ENCODE measurements at places on chromosomes 6 and 20.

- no peak for DNase-seq
Measured at GRCh38 chr6:18388271-18388670, 1.1 kb downstream of the RNF144B start.

DNA sequence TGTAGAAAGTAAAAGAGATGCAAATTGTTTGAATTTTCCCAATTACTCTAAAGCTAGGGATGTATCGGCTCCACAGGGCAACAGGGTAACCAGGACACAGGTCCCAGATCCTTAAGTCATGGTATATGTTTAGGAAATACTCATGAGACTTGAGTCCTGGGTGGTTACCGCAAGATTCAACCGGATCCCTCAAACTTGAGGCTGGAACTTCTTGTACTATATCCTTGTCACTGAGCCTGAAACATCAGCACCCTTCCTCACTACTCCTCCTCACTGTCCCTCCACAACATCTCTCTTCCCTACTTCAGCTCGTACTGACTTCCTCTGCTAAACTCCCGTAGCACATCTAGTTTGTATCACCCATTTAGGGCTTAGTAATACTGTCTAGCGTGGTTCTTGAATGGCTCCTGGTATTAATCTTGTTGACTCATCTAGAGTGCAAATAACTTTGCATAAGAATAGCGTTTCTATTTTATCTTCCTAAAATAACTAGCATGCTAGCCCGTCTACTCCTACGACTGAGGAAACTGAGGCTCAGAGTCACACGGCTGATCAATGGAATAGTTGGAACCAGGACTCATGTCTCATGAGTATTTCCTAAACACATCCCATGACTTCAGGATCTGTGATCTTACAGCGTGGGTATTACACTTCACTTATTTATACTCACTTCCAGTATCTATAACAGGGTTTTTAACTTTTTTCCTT lies 72.1 kb downstream of the FILIP1 start:
- no peak for DNase-seq

DNA sequence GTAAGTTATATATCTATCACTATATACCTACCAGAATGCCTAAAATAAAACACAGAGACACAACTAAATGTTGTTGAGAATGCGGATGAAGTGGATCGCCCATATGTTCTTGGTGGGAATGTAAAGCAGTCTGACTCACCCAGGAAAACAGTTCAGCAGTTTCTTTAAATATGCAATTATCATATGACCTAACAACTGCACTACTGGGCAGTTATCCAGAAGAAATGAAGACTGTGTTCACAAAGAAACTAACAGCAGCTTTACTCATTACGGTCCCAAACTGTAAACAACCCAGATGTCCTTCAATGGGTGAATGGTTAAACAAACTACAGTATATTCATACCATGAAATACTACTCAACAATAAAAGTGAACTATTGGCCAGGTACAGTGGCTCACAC lies 14.3 kb upstream of the ZC3H12D start:
- no peak for DNase-seq

DNA sequence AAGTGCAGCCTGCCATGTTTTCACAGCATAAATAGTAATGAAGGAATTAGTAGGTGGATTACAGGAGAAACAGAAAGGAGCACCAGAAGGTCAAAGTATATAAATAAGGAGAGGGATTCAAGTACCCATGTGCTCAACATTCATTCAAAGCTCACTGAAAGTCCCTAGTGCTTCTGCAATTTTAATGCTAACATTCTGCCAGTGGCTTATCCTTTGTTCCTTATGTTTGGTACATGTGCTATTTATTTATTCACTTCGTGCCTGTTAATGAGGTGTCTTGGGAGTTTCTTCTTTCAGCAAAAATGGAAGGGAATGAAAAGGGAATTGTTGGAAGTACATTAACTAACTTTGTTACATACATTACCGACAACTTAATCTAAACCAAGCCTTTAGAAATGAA lies 105.7 kb downstream of the CRYBG1 start:
- no peak for DNase-seq

- no peak for DNase-seq
Measured at GRCh38 chr20:46396052-46396740, 10.2 kb downstream of the ELMO2 start.

- peak; percentile 74 for DNase-seq
Measured at GRCh38 chr20:62156592-62157386, 13.2 kb downstream of the SS18L1 start.

GRCh38 chr6:34916348-34916967 lies 27.4 kb downstream of the ANKS1A start:
- DNase-seq: no peak

GRCh38 chr6:127641905-127642304 lies 64.9 kb downstream of the C6orf58 start:
- DNase-seq: no peak

DNA sequence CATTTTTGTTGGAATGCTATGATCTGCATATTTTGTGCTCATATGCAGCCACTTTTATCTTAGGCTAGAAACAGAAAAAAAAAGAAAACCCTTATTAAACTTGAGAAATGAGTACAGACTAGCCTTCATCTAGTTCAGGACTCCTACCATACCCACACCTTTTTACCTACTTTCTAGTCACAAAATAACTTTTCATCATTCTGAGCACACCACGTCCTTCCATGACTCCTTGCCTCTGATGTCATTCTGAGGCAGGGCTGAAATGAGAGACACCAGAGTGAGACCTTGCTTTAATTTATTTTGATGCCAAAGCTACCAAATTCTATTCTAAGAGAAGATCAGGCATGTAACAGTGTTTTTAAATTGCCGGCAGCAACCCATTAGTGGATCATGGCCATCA lies 38.8 kb downstream of the SNX3 start:
- DNase-seq: no peak

- no peak for DNase-seq
Measured at GRCh38 chr20:12014736-12015135, 97.0 kb downstream of the BTBD3 start.

- no peak for DNase-seq
Measured at GRCh38 chr20:38604873-38605303, 3.3 kb downstream of the ARHGAP40 start.

GRCh38 chr6:134176264-134176975 lies 124.0 kb upstream of the SLC2A12 start:
- DNase-seq: peak; percentile 13

DNA sequence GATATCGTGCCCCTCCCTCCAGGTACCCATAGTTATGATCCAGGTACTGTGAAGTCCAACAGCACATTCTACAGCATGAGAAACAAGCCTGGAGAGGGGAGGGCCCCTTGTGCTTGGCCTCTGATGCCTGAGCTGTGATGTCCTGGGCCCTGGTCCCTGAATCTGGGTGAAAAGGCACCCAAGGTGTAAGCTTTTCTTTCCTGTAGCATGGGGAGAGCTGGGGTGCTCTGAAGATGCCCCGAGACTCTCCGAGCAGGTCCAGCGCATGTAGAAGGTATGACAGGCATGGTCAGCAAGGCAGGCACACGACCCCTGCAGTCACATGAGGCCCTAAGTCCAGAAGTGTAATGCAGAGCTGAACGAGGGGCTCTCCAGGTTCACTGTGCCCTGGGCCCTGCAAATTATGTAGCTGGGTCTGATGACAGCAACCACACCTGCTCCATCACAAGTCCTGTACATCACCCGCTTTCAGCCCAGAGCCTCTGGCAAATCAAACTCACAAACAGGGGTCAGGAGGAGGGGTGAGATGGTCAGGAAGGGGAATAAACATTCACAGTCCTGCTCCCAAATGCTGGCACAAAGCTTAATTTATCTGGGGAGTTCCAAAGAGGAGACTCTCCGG lies 1.8 kb upstream of the CTSZ start:
- no peak for DNase-seq

- DNase-seq: no peak
Measured at GRCh38 chr6:40887792-40888340, 151.2 kb downstream of the UNC5CL start.

GRCh38 chr6:40882323-40882997 lies 156.6 kb downstream of the UNC5CL start:
- no peak for DNase-seq

DNA sequence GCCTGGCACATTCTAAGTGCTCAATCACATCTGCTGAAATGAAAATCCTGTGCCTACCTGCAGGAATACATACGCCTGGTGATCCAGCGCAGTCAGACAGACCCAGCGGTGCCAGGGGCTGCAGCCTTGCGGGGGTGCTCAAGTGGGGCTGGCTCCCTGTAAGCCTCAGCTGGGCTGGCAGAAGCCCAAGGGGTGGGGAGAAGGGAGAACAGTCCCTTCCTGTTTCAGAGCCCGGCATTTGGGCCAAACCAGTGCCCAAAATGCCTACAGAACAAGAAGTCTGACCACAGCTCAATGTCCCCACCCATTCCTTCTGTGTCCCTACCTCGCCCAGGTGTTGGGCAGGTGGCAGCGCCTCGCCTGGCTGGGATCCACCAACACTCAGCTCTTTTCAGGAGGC lies 22.6 kb downstream of the KCNK15 start:
- no peak for DNase-seq

DNA sequence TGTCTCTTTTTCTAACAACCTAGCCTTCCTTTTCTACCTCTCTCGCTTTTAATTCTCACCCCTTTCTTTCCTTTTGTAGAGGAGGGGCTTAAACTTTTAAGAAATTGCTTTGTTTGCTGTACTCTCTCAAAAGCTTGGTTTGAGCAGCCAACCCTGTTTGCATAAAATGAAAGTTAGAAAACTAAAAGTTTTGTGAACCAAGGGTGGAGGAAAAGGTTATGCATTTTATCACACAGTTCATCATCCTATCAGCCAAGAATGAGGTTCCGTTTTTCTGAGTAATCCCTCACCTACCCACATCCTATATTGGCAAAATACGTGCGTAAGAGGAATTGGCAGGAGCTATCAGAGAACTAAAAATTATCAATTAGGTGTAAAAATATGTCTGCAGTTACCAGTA lies 42.8 kb upstream of the LOC128125822 start:
- no peak for DNase-seq

GRCh38 chr6:112911959-112912358 lies 564.8 kb downstream of the RFPL4B start:
- DNase-seq: no peak

DNA sequence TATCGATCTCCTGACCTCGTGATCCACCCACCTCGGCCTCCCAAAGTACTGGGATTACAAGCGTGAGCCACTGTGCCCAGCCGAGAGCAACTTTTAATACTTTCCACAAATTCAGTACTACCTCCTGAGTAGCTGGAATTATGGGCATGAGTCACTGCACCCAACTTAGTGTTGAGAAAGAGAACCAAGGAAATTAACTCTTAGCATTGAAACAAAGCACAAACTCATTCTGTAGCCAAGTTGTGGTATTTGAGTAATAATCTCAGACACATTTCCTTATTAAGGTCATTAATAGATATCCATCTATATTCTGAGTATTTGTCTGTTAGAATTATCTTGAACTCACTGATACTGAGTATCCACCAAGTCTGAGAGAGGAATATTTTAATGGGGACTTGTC lies 14.3 kb upstream of the ELOVL2 start:
- DNase-seq: no peak

DNA sequence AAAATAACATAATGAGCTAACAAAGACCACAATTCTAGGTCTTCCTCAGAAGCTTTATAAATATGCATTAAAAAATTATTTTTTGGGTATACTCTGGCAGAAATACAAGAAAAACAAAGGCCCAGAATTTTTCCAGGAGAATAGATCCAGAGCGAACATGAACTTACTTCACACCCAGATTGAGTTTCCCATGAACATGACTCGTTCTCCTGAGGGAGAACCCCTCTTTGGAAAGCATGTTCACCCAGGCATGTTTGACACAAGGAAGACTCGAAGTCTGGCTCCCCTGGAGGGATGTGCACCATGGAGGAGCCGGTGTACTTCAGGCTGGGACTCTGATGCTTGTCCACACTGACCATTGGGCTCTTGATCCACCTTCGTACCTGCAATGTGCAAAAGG lies 56.1 kb downstream of the SGK1 start:
- DNase-seq: no peak

DNA sequence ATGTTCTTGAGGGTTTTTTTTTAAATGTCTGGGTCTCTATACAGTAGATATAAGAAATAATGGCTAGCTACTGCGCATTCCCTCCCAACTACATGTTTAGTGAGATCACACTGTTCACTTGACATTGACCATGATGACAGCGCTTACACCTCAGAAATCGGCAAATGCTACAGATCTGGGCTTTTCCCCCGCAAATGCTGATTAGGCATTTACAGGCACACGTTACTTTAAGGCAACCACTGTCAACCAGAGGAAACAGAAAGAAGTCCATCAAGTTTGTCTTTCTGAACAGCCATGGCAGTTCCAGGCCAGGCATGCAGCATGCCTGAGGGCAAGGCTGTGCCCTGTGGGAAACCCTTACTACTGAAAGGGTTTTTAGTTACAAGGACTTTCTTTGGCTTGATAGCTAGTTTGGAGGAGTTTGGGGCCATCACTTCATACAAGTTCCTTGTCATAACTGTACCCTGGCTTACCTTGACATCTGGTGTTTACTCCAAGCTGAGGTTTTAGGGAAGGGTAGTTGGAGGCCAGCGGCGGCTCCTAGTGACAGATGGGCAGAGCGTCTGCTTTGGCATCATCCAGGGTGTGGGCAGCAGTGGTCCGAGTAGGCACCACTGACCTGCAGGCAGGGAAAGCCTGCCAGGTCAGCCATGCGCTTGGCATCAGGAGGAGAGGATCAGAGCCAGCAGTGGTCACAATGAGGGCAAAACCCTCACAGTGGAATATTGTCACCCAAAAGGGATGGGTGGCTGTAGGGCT lies 43.0 kb downstream of the CFAP61 start:
- no peak for DNase-seq

DNA sequence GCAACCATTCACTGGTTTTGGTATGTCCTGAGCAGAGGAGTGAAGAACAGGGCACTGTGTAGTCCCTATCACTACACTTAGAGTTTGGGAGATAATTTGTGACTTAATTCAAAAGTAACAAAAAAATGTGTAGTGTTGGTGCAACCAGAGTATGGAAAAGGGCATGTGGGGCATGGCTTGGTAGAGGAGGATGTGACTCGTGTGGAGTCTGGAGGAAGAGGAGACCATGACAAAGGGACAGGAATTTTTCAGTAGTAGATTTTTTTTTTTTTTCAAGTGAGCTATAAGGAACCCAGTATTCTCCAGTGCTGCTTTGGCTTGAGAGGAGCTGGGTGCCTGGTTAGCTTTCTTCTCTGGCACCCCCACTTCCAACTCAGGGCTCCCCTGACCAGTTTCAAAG lies 5.1 kb downstream of the MTRES1 start:
- no peak for DNase-seq

GRCh38 chr6:108123946-108124345 lies 41.9 kb upstream of the NR2E1 start:
- DNase-seq: no peak

- no peak for DNase-seq
Measured at GRCh38 chr20:6519556-6519955, 247.9 kb upstream of the BMP2 start.

DNA sequence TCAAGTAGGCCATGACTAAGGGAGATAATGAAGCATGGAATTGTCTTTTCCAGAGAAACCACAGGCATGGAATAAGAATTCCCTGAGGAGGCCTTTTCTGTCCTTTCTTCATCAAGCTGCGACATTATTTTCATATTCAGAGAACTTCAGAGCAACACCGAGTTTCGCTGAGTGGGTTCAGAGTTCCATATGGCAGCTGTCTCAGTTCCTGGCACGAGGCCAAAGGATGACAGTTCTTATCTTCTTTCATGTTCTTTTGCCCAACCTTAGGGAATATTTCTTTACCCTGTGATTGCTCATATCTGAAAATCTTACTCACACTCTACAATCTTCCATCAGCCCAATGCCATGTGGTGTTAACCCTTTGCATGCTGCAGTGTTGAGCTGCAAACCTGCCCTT lies 135.3 kb upstream of the BMP2 start:
- DNase-seq: no peak

All from CD4-positive, alpha-beta T cell treated with Interferon gamma for 1 hour (primary cell).